ENCODE measurements at places on chromosomes 2 and 18. TPM values are rescaled to one million over a fixed set of nuclear protein-coding genes. Genes with fewer than 3 reads are reported as not detected.

MTA3 gene
- 44.1 TPM for total RNA-seq

ITPRID2 gene
- total RNA-seq: 35.3 TPM

- no peak for DNase-seq
These were observed 69.2 kb upstream of the EDAR start for GRCh38 chr2:109058191-109058632.

ABCG8 gene
- not detected for total RNA-seq

GRCh38 chr2:219178377-219179175 lies 501 bp downstream of the RETREG2 start:
- no peak for DNase-seq

DNA sequence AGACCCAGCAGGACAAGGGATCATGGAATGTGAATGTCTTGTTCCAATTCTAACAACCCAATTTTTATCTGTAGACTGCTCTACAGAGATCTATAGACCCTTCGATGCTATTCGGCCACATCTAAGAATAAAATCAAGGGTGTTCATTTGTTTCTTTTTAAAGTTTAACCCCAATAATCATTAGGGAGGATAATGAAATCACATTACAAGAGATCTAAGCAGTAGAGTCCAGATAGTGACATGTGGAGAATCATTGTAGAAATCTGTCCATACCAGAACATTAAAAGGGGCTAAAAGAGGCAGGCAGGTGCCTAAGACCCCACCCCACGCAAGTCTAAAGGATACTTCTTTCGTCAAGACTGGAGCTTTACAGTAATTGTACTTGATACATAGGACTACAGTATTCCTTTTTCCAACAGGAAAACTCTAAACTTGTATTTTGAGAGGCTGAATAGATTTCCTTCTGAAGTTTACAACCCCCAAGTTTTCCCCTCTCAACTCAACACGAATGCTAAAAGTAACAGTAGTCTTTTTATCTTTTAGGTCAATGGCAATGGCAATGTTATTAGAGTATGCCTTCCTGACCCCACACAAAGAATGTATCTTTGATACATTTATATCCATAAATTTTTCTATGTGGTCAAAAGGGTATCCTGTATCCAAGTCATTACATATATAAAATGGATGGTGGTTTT lies 183.7 kb downstream of the TCF4 start:
- DNase-seq: no peak
